ENCODE measurements at places on chromosomes 1 and 21. TPM values are rescaled to one million over a fixed set of nuclear protein-coding genes. Genes with fewer than 3 reads are reported as not detected.

- no peak for DNase-seq
Observed at GRCh38 chr1:82258887-82259286, 458.2 kb downstream of the ADGRL2 start.

DNA sequence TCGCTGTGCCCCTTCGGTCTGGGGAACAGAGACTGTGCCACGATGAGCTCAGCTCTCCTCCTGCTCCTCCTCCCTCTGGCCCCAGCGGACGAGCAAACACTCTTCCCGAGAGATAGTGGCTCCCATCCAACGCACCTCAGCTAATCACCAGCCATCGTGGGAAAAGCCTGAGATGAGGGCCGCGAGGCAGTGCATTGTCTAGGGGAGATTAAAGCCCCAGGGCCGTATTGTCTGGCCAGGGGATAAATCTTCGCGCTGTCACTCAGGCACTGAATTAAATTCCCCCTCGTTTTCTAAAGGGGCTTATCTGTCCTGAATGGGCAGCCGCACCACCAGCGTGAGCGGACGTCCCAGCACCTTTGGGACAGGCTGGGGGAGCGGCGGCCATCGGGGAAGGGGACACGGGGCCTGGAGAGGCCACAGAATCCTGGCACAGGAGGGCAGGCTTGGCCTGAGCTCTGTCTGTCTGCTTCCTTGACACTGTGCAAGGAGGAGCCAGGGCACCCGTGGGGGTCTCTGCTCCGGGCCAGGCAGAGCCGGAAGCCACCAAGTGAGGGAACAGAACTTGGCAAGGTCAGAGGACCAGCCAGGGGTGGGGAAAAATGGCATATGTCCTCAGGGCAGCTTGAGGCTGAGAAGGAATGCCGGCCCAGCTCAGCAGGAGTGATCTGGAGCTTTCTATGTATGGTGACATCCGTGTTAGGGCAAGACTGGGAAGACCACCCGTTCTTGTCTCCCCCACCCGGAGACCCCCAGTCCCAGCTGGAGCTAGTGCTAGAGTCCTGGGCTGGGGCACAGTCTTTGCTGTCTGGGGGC, 32.3 kb downstream of the PRDM16 start:
- DNase-seq = no peak

GRCh38 chr1:86429122-86429725, 5.3 kb downstream of the CLCA2 start:
- DNase-seq = no peak

DNA sequence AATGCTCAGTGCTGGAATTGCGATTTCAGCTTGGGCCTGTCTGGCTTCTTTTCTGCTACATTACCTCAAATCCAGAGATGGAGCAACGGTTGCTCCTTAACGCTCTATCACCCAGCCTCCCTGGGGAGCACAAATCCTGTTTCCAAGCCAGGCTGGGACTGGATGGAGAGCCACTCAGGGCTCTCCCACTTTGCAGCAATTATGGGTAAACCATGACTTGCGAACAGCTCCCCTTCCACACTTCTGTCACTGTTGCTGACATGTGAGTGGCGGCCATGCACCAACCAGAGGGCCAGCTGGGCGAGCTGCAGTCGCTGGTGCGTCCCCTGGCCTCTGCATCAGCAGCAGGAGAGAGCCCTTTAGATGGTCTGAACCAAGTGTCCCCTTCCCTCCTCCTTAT, 65.1 kb upstream of the RAB4A start:
- DNase-seq = no peak

DNA sequence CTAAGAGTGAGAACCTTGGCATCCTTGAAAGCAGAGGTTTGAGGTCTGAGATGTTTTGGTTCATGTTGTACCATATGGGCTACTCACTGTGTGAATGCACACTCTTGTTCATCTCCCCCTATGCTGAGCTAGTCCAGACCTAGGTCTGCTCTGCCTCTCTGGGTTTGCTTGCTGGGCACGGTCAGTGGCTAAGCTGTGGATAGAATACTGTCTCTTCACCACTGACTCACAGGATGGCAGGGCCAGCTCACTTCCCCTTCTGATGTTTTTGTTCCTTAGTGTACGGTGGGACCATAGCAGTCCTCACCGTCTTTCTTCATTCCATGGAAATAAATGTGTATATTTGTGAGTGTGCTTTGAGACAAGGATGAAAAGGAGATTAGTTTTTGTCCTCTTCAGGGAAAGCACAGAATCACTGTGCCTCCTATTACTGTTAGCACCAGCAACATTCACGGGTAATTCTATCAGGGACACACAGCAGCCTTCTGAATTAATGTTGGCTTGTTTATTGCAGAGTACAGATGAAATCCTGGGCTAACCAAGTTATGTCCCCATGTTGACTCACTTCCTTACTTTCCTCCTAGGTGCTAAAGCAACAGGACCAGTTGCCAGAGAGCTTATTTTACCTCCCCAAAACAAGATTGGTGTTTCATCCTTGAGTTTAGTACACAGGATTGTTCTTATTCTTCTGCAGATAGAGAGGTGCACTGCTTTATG, 56.9 kb upstream of the IVNS1ABP start:
- peak; percentile 78 for DNase-seq

DNA sequence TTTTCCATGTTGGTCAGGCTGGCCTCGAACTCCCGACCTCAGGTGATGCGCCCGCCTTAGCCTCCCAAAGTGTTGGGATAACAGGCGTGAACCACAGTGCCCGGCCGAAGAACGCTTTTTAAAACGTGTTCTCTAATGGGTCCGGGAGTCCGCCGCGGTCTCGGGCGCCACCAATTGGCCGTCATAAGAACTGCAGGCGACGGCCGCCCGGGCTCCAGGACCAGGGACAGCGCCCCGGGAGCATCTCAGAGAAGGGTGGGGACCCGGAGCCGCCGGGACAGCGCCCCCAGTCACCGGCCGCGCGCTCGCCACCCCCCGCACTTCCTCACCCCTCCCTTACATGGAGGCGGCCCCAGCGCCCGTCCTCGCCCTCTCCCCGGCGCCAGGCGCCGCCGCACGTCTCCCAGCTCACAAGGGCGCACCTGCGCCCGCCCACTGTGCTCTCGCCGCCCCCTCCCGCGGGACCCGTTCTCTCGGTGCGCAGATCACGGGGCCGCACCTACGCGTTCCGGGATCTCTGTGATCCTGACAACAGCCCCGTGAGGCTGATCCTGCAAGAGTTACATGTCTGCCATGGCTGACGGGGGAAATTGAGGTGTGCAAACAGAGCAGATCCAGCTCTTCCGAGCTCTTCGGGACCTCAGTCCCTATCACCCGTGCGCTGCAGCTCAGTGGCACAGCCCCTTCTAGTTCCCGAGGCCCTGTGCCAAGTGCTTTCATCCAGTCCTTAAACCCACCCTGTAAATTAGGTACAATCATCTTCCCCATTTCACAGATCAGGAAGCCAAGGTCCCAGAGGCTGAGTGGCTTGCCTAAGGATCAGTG, 9.8 kb downstream of the RAP1GAP start:
- DNase-seq = peak; percentile 61

- peak; percentile 22 for DNase-seq
Observed at GRCh38 chr21:34967509-34968289, 81.4 kb downstream of the RUNX1 start.

GRCh38 chr1:228403231-228403631, 3.4 kb downstream of the TRIM11 start:
- no peak for DNase-seq

DNA sequence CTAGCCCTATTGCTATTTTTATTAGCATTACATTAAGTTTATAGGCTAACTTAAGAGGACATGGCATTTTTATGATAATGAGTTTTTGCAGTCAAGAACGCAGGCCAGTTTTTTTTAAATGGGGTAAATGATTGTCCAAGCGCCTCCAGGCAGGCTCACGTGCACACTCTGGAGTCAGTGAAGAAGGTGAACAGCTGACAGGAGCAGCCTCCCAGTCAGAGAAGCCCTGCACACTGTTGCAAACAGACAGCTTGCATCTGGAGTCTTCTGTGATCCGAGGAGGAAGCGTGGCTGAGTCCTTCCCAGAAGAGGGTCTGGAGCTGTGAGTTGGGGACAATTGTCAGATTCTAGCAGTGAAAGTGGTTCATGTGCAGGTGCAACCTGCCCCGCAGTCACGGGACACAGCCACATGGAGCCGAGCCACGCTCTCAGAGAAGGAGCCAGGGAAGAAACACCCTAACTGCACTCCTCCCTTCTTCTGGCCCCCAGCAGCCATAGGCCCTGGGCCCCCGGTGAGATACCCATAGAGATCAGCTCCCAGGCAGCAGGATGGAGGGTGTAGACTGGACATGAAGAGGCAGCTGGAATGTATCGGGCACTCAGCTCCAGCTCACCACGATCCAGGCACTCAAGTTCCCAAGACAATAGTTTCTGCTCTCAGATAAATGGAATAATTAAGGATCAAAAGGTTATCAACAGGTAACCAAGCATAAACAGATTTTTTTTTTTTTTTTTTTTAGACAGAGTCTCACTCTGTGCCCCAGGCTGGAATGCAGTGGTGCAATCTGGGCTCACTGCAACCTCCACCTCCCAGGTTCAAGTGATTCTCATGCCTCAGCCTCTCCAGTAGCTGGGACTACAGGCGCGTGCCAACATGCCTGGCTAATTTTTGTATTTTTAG, 26.4 kb downstream of the CAPN2 start:
- no peak for DNase-seq

- DNase-seq = no peak
Observed at GRCh38 chr1:172622541-172622940, 36.4 kb upstream of the FASLG start.

DNA sequence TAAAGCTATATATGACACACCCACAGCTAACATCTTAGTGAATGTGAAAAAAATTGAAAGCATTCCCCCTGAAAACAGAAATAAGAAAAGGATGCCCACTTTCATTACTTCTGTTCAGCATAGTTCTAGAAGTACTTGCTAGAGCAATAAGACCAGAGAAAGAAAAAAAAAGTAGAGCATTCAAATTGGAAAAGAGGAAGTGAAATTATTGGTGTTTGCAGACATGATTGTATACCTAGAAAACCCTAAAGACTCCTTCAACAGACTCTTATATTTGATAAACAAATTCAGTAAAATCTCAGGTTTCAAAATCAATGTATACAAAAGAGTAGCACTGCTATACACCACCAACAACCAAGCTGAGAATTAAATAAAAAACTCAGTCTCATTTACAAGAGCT, 1461.0 kb downstream of the AMY1C start:
- no peak for DNase-seq

GRCh38 chr1:53324728-53325297, 3.1 kb downstream of the LRP8 start:
- no peak for DNase-seq

GRCh38 chr1:85411567-85412305, 53.2 kb downstream of the DDAH1 start:
- no peak for DNase-seq

DNA sequence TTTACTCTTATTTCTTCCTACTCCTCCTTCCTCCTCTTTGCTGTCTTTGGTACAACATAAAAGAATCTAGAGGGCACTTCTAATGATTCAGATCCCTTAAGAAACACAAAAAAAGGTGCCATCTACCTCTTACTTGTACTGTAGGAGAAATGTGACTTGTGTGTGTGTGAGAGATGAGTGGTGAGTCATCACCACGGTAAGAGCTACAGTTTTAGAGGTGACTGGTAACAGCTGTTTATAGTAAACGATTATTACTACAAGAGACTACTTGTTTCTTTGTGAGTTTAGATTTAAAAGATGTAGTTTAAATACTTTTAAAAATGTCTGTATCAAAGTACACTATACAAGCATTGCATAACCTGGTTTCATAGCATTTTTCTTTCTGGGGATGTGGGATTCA, 40.4 kb downstream of the SLC35D1 start:
- DNase-seq = no peak

- DNase-seq = no peak
Observed at GRCh38 chr1:197152662-197153061, 6.2 kb upstream of the ASPM start.

DNA sequence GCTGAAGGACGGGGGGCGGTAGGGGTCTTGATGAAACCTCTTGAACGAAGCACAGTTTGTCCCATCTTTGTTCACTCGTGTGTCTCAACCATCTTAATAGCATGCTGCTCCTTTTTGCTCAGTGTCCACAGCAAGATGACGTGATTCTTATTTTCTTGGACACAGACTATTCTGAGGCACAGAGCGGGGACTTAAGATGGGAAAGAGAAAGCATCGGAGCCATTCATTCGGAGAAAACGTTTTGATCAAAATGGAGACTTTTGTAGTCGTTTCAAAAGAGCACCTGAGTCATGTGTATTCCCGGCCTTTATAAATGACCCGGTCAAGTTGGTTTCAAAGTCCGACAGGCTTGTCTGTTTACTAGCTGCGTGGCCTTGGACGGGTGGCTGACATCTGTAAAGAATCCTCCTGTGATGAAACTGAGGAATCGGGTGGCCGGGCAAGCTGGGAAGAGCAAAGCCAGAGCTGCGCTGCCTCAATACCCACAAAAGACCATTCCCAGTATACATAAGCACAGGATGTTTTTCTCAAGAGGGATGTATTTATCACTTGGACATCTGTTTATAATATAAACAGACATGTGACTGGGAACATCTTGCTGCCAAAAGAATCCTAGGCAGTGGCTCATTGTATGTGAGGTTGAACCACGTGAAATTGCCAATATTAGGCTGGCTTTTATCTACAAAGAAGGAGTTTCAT, 18.5 kb downstream of the ETS2 start:
- no peak for DNase-seq

DNA sequence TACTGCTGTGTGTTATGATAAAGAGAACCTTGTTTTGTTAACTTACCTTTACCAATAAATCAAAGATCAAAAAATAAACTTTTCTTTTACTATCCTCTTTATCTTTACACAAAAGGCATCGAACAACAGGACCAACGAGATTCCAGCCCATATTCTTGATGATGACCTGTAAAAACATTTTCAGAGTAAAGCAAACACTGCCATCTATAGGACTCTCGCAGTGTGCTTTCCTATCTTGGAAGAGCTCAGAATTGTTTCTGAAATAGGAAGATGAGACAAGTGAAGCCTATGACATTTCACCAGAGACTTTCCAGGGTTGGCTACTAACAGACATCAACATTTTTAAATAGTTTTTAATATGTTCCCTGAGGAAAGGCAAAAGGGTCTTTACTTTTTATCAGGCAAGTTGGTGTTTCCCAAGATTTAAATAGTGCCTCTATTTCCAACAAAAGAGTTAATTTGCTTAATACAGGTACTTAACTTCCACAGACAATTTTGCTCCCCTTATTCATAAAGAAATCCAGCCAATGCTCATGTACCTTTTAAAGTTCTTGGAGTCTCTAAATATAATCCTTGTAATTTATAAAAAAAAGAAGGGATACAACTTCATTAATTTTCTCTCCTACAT, 7.3 kb downstream of the GLMN start:
- DNase-seq = peak; percentile 76

GRCh38 chr1:80402625-80403024, 1396.1 kb upstream of the ADGRL4 start:
- DNase-seq = no peak

GRCh38 chr21:29938776-29939103, 1.1 kb downstream of the GRIK1 start:
- DNase-seq = no peak

GRCh38 chr1:55695151-55695550, 480.0 kb upstream of the USP24 start:
- no peak for DNase-seq

LMX1A gene
- total RNA-seq = not detected

CFHR5 gene
- not detected for total RNA-seq

POU3F1 gene
- under 0.01 TPM for total RNA-seq

TMEM52 gene
- 0.20 TPM for total RNA-seq

BARHL2 gene
- total RNA-seq = not detected

APH1A gene
- total RNA-seq = 128 TPM

MT1HL1 gene
- total RNA-seq = not detected

TFF2 gene
- not detected for total RNA-seq

KCNH1 gene
- not detected for total RNA-seq

TAS1R3 gene
- under 0.01 TPM for total RNA-seq

AK4 gene
- 26.4 TPM for total RNA-seq

ANKRD34A gene
- total RNA-seq = under 0.01 TPM

SPATA1 gene
- 0.22 TPM for total RNA-seq

VAV3 gene
- total RNA-seq = 59.1 TPM

Data from lung microvascular endothelial cell (primary cell).